ENCODE measurements at places on chromosomes 11 and 22.
A peak's percentile ranks its signal among the peaks of the same experiment; 100 is the strongest.

DNA sequence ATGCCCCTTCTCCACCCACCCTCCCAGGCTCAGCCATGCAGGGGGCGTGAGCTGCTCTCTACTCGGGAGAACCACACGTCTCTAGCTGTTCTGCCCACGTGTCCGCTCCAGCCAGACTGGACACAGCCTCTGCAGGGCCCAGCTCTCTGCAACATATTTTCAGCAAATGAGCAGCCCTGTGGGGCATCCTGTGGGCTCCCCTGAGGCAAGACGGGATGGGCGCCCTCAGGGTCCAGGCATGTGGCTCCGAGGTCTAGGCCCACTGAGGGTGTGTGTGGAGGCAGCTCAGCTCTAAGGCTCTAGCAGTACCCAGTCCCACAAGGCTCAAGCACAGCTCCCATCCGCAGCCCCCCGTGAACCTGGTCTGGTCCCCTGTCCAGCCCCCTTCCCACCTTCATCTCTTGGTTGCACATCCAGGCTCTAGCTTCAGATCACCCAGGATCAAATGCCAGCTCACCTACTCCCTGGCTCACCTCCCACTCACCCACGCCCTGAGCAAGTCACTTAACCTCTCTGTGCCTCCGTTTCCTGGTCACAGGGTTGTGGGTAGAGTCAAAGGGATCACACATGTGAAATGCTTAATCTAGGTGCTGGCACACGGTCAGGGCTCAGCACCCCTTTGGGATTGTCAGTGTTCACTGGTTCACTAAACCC is 57.8 kb upstream of the TCF20 start:
- no peaks in the 10 kb centered on the region for H3K27me3 ChIP-seq
- H3K27ac ChIP-seq = no peak overlapping the region
- no peak overlapping the region for H3K4me3 ChIP-seq
- H3K4me1 ChIP-seq = peaks cover 5% of the 10 kb centered on the region

GRCh38 chr11:73323464-73323863 is 15.4 kb downstream of the ARHGEF17 start:
- no peaks in the 10 kb centered on the region for H3K27me3 ChIP-seq
- H3K4me3 ChIP-seq = no peak overlapping the region
- H3K4me1 ChIP-seq = peaks cover 70% of the 10 kb centered on the region
- H3K27ac ChIP-seq = peak overlapping the region; percentile 96
- peak; percentile 86 for DNase-seq

DNA sequence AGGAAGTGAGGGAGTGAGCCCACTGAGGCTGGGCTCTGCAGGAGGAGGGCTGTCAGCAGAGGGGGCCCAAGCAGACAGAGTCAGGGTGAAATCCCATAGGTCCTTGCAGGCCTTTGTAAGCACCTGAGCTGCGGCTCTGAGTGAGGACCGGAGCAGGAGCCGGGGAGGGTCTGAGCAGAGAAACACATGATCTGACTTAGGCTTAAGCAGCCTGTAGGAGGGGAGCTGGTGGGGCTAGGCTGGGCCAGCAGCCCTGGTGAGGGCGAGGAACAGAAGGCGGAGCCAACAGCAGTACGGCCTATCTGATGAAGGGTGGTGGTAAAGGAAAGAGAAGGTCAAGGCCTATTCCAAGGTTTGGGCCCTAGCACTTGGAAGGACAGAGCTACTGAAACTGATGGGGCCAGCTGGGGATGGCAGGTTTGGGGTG is 26.9 kb upstream of the CBX7 start:
- DNase-seq = no peak
- no peaks in the 10 kb centered on the region for H3K36me3 ChIP-seq
- no peak overlapping the region for H3K4me3 ChIP-seq
- H3K4me1 ChIP-seq = peaks cover 63% of the 10 kb centered on the region
- no peaks in the 10 kb centered on the region for H3K27me3 ChIP-seq
- H3K27ac ChIP-seq = peak overlapping the region; percentile 17

GRCh38 chr22:38213319-38213989 is 11.7 kb downstream of the MAFF start:
- peaks cover 35% of the 10 kb centered on the region for H3K36me3 ChIP-seq
- H3K27me3 ChIP-seq = no peaks in the 10 kb centered on the region
- H3K4me1 ChIP-seq = peaks cover 29% of the 10 kb centered on the region
- H3K27ac ChIP-seq = no peak overlapping the region

- H3K27ac ChIP-seq = no peak overlapping the region
- H3K27me3 ChIP-seq = no peaks in the 10 kb centered on the region
- no peaks in the 10 kb centered on the region for H3K4me1 ChIP-seq
- no peak for DNase-seq
- H3K36me3 ChIP-seq = no peaks in the 10 kb centered on the region
These were observed 59.2 kb downstream of the BTG4 start for GRCh38 chr11:111452817-111453552.

All from upper lobe of left lung (tissue), 6 donors.